ENCODE measurements at places on chromosomes 3 and 15.

GRCh38 chr3:187064210-187065115 is 74.8 kb downstream of the RPL39L start:
- DNase-seq, result no peak

- DNase-seq, result no peak
These were observed 90.1 kb downstream of the FNDC3B start for GRCh38 chr3:172129498-172129849.

GRCh38 chr3:182524711-182525401 is 268.4 kb upstream of the ATP11B start:
- DNase-seq, result no peak

DNA sequence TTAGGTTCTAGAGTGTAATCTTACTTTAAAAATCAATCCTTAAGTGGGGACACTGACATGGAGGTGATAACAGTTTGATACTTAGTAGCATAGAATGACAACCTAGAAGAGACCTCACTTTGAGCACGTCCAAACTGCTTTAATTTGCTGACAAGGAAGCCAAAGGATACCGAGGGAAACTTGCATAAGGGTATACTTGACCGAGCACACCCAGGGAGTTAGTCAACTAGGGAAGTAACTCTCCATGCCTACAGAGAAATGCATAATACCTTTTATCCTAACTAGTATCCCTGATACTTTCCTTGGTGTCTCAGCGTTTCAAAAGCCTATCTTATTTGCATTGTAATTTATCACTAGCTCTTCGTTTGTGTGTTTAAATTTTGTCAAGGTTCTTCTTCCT is 5.5 kb upstream of the TPRG1 start:
- no peak for DNase-seq

GRCh38 chr15:70337277-70338186 is 239.8 kb upstream of the TLE3 start:
- no peak for DNase-seq

- no peak for DNase-seq
These were observed 146.1 kb upstream of the BCHE start for GRCh38 chr3:165983284-165983683.

- no peak for DNase-seq
These were observed 67.6 kb upstream of the GCNT3 start for GRCh38 chr15:59543721-59544547.

DNA sequence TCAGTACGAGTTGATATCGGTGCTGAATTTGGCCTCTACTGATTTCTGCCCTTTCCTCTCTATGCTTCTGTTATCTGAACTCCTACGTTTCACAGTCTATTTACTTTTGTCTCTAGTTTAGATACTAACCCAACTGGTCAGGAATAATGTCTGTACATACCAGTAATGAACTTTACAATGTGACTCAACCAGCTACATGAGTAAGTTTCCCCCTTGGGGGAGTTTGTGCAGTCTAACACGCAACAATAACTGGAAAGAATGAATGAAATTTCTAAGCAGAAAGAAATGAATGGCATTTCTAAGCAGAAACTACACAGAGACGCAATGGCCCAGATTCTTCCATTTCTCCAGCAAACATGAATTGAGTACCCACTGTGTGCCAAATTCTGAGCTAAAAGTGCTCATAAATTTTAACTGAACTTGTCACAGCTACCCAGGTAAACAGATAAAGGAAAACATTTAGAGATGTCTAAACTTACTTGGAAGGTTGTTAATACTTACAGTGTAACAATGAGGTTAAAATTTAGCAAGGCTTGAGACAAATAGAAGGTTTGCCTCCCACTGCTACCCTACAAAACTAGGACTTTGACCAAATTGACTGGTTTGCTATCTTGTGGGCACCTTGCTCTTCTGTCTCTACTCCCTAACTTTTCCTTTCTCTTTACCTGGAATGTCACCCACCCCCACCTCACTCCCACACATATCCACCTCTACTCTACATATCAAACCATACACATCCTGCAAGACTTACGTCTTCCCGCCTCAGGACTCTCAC is 11.6 kb downstream of the UPK1B start:
- no peak for DNase-seq

GRCh38 chr3:48656061-48656840 is 6.4 kb downstream of the CELSR3 start:
- no peak for DNase-seq

- DNase-seq, result no peak
These were observed 455 bp upstream of the ABHD17C start for GRCh38 chr15:80694611-80695098.

DNA sequence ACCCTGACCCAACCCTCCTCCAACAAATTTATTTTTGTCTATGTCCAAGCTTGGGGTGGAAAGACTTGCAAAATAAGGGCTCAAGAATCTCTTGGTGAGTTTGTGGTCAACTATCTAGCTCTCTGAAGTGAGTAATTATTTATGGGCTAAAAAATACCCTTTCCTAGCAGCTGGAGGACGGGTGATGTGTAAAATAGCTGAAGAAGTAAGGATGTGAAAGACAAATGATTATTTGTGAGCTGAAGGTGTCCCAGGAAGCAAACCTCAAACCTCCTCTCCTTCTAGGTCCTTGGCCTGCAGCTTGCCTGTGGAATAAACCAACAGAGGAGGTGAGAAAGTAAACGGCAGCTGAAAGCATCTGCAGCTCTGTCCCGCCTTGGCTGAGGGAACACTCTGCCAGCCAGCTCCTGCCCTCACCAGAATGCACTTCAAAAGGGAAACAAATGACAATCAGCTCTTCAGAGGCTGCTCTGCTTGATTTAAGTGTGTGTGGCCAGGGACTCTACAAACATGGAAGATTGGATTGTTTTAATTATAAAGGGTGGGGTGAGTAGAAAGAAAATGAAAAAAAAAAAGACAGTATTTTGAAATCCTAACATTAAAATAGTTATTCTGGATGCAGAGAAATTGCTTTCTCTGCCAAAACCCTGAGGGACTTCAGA is 60.3 kb downstream of the TM4SF4 start:
- DNase-seq, result no peak

- DNase-seq, result no peak
These were observed 23.6 kb upstream of the MYLK start for GRCh38 chr3:123907720-123908119.

DNA sequence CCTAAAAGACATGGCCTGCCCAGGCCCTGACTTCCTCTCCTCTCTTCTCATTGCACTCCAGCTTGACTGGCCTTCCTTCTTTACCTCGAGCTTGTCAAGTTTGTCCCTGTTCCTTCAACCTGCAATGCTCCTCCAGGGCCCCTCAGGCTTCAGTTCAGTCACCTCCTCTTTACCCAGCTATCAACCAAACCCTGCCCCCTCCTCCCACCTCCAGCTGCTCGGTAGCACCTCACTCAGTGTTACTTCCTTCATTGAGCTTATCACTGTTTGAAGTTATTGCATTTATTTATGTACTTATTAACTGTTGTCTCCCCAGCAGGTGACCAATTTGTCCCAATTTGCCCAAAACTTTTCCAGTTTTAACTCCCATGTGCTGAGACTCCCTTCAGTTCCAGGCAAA is 95.8 kb upstream of the UBE2E1 start:
- no peak for DNase-seq

GRCh38 chr3:172121981-172122380 is 82.6 kb downstream of the FNDC3B start:
- no peak for DNase-seq

GRCh38 chr15:64137226-64137833 is 14.2 kb upstream of the SNX22 start:
- DNase-seq, result no peak

DNA sequence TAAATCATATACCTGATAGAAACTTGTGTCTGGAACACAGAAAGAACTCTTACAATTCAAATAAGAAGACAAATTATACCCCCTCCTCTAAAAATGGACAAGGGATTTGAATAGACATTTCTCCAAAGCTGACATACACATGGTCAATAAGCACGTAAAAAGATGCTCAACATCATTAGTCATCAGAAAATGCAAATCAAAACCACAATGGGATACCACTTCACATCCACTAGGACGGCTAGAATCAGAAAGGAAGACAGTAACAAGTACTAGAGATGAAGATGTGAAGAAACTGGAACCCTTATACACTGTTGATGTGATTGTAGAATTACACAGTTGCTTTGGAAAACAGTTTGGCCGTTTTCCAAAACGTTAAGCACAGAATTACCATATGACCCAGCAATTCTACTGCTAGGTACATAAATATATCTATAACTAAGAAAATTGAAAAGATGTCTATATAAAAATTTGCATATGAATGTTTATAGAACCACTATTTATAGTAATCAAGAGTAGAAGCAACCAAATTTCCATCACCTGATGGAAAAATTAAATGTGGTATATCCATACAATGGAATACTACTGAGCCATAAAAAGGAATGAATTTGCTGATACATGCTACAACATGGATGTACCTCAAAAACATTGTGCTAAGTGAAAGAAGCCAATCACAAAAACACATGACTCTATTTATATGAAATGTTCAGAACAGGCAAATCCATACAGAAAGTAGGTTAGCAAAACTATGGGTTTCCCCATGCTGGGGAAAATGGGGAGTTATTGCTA is 60.8 kb downstream of the GREM1 start:
- DNase-seq, result no peak

GRCh38 chr3:79012946-79013362 is 754.8 kb downstream of the ROBO1 start:
- no peak for DNase-seq

GRCh38 chr3:130738241-130738640 is 8.4 kb downstream of the PIK3R4 start:
- no peak for DNase-seq

DNA sequence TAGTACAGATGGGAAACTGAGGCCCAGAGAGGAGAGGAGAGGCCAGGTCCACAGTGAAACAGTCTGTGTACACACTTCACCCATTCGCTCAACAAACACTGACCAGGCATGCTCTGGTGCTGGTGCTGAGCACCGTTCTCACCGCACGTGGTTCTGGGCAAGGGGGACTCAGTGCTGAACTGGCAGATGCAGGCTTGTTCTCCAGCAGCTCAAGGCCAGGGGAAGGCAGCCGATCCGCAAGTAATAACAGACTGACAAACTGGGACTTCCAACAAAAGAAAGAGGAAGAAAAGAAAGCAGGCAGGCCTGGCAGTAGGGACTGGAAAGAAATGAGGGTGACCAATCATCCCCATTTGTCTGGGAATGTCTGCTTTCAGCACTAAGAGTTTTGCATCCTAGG is 25.6 kb upstream of the LINGO1 start:
- DNase-seq, result no peak

DNA sequence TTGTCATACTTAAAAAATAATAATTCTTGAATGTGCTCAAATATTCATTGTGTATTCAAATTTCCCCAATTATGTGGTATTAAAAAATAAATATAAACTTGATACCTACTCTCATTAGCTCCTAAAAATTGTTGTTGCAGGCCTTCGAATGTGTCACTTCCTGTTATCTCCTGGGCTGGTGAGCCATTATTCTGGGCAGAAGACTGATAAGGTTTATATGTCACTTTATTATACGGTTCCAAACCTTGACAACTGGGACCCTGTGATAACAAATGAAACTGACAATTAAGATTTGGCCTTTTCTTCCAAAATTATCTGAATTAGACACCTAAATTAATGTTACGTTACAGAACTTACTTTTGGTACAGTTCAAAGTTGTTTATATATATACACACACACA is 15.0 kb downstream of the CEP152 start:
- DNase-seq, result no peak

DNA sequence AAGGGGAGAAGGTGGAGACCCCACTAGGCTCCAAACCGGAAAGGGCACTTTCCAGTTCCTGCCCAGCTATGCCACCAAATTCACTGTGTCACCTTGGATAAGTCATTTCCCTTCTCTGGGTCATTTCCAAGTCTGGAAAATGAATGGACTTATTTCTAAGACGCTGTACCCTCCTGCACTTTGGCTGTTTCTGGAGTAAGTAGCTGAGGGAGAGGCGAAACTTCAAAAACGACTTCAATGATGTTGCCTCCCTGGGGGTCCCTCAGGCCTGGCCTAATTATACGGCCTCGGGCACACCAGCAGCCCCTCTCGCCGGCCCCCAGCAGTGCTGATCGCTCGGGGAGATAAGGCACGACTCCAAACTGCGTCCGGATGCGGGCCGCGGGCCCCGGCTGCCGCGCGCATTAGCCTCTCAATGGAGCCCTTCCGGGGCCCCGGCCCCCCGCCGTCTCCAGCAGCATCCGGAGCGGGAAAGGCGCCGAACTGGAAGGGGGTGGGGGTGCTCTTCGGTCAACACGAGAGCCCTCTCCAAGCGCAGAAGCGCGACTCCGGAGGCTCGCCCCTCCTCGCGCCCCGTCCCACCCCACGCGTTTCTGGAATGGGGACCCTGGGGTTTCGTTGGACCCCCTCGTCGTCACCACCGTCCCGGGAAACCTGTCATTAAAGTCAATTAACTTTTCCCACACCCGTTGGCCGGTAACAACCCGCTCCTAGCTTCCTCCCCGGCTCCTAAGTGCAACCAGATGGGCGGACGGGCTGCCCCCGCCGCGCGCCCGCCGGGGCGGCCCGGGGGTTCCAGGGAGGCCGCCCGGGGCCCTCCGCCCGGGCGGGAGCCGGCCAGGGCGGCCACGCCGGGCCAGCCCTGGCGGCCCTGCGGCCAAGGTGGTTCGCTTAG is 4.8 kb downstream of the HES1 start:
- no peak for DNase-seq

DNA sequence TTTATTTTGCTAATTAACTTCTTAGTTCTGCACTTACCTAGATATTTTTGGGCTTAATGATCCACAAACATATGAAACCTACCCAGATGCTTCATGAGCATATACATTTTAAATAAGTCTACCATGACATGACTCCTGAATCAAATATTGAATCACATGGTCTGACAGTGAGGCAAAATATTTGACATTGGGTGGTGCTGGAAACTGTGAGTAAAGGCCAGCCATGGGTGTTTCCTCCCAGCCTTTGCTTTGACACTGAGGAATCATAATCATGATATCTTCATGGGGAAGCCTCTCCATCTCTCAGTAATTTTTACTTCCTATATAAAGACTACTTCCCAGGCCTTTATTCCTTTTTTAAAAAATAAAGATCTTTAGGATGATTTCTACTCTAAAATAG is 22.8 kb upstream of the SSR3 start:
- no peak for DNase-seq

- no peak for DNase-seq
These were observed 72.1 kb downstream of the ADAMTS7 start for GRCh38 chr15:78739206-78739605.

DNA sequence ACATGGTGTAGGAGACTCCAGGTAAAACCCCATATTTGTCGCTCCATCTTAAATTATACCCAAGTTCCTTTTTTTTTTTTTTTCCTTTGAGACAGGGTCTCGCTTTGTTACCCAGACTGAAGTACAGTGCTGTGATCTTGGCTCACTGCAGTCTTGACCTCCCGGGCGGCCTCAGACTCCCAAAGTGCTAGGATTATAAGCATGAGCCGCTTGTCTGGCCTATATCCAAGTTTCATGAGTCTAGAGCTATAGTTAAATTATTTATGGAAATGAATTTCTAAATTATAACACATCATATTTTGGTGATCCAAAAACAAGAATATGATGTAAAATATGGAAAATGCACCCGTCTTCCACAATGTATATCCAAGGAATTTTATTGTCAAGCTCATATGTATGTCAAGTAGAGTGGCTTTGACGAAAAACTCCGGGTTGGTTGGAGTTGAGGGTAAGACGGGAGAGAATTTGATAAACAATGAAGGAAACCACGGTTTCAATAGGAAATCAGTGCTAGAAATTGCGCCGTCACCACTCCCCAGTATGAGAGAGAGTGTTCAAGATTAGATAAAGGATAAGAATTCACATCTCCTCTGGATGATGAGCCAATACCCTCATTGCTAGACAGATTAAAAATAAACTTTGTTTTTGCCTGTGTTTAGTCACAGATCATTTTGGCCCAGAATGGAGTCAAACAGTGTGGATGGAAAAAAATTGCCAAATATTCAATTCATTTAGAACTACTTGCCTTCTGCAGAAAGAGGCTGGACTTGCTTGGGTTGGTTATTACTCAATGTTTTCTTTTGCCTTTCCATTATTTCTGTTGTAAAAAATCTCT is 209.2 kb upstream of the NR2F2 start:
- DNase-seq, result no peak
